ENCODE measurements at places on chromosomes 1 and 21. TPM values are rescaled to one million over a fixed set of nuclear protein-coding genes. Genes with fewer than 3 reads are reported as not detected.

Gene NCAM2
- polyA plus RNA-seq, result 6.8 TPM

Gene RWDD3
- polyA plus RNA-seq, result 17.2 TPM

Gene STUM
- polyA plus RNA-seq, result 2.7 TPM

Gene ADGRL2
- polyA plus RNA-seq, result 66.1 TPM

Gene SFN
- polyA plus RNA-seq, result 0.17 TPM

Gene HAO2
- not detected for polyA plus RNA-seq

Gene SLC25A24
- polyA plus RNA-seq, result 13.9 TPM

Gene PRR9
- 0.13 TPM for polyA plus RNA-seq

Gene ETNK2
- polyA plus RNA-seq, result 38.3 TPM

Gene SDE2
- polyA plus RNA-seq, result 13.1 TPM

Gene BPNT1
- polyA plus RNA-seq, result 34.0 TPM

Gene CFHR1
- 1.5 TPM for polyA plus RNA-seq

Gene TMCO1
- 60.5 TPM for polyA plus RNA-seq

Gene RNPEP
- 32.4 TPM for polyA plus RNA-seq

Gene CCT3
- 119 TPM for polyA plus RNA-seq

Gene PGBD5
- 1.1 TPM for polyA plus RNA-seq

Measured in ovary (tissue), 10 donors.